ENCODE measurements at places on chromosomes 4 and X.

DNA sequence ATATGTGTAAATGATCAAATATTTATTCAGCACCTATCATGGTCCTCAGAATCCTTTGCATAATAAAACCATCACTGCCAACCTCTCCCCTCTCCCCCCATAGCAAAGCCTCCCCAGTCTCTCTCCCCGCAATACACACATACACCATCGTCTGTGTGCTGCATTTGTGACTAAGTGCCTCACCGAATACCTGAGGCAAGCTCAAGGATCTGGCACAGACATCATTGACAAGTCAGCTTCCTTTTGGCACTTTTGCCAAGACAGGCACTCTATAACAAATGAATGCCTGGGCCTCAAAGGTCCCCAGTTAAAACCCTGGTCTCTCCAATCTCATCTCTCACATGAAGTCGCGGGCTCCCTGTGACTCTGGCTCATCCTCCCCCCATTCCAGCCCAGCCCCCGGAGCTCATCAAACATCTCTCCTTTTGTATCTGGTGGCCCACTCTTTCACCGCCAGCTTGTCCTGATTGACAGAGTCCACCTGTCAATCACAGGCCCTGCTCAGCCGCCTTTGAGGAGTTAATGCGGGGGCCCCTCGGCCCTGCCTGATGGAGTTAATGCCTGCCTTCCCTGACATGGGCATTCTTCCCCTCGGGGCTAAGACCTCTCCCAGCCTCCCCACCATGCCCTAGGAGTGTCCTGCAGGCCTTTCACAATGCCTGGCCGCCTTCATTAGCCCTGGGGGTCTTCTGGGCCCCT, 135.8 kb upstream of the ATP6AP2 start:
- DNase-seq = no peak

DNA sequence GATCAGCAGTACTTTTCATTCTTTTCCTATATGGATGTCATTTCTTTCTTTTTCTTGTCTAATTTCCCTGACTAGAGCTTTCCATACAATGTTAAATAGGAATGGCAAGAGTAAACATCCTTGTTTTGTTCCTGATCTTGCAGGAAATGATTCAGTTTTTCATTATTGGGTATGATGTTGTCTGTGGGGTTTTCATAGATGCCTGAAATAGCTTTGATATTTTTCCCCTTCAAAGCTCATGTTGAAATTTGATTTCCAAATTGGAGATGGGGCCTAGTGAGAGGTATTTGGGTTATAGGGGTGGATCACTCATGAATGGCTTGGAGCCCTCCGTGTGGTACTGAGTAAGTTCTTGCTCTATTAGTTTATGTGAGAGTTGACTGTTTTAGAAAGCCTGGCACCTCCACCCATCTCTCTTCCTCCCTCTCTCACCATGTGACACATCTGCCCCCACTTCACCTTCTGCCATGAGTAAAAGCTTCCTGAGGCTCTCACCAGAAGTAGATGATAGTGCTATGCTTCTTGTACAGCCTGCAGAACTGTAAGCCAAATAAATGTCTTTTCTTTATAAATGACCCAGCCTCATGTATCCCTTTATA, 22.3 kb upstream of the VSIG1 start:
- DNase-seq = no peak

DNA sequence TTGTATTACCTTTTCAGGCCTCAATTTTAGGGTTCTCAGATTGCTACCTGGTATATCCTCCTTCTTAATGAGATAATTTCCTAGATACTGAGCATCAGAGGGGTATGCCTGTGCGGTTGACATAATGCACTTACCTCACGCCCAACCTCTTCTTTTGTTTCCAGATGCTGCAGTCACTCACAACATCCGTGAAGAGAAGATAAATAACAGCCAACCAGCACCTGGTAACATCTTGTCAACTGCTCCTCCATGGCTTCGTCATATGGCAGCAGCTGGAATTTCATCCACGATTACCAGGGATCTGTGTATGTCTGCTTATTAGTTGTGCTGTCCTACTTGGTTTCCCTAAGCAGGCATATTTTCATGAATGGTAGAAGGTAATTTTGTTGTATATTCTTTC, 16.7 kb downstream of the SAGE1 start:
- no peak for DNase-seq

DNA sequence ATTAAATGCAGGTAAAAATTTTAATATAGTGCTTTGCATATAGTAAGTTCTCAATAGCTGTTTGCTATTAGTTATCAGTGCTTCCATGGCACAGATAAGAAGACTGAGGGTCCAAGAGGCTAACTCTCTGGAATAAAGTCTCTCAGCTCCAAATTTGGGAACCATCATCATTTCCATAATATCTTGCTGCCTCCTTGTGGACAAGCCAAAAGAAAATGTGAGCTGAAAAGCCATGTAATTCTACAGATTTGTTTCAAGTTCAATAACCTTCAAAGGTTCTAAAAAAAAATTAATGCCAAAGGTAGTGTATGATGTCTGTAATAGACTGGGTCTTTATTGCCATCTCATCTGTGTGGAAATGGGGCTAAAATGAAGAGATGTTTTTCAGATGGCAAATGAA, 136.9 kb upstream of the VCX start:
- no peak for DNase-seq

Measured in Calu3 (cell line).